ENCODE measurements at places on chromosomes 1 and 21. TPM values are rescaled to one million over a fixed set of nuclear protein-coding genes. Genes with fewer than 3 reads are reported as not detected.

KPRP gene
- polyA plus RNA-seq: not detected

SERINC2 gene
- polyA plus RNA-seq: 0.18 TPM

EXTL1 gene
- not detected for polyA plus RNA-seq

GFI1 gene
- polyA plus RNA-seq: 7.8 TPM

CA6 gene
- 0.35 TPM for polyA plus RNA-seq

TEX38 gene
- not detected for polyA plus RNA-seq

AMY1B gene
- polyA plus RNA-seq: not detected

ZSWIM5 gene
- 0.69 TPM for polyA plus RNA-seq

GRCh38 chr21:37787456-37787855 is 128.8 kb downstream of the KCNJ6 start:
- no peak for DNase-seq

DNA sequence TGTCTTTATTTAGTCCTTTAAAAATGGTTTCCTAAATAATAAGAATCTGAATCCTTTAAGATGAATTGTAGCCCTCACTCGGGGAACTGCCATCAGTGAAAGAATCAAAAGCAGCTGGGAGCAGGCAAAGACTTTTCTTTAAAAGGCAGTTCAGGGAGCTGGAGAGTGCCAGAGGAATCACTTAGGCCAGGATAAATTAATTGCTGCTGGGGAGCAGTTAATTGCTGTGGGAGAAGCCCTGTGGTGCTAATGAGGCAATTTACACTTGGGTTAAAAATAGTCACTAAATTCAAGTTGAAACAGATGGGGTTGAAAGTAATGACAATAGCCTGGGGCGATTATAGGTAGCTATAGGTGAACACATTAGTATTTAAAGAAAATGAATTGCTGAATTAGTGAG is 38.7 kb upstream of the COL24A1 start:
- DNase-seq: no peak

- DNase-seq: no peak
These were observed 11.2 kb downstream of the CFHR2 start for GRCh38 chr1:196954778-196955177.

DNA sequence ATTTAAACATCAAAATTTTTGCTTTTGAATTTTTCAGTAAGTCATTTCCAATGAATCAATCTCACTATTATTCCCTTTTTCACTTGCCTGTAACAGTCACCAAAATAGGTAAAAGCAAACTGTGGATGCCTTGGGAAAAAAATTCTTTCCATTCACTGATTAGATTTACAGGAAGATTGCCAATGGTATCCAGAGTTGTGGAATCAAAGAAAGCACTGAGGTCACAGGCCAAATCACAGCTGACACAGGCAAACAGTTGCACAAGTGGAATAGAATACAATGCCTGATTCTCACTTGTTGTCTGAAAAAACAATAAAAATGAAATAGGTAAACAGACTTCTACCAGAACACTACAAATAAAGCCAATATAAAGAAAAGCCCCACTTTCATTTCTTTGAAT is 48.4 kb downstream of the LTN1 start:
- DNase-seq: no peak

DNA sequence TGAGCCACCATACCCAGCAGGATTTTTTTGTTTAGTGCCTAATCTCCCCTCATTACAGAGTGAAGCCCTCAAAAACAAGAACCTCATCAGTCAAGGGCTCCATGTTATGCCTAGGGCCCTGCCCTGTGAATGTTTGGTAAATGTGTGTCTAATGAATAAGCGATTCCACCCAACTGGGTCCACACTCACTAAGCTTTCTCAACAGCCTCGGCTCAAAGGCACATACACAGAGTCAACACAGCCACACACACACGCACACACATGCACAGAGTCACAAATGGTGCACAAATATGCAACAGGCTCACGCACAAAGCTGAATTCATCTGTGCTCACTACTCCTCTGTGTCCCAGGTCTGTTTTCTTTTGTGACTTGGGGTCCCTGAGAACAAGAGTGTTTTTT is 11.7 kb upstream of the SYNC start:
- DNase-seq: no peak

DNA sequence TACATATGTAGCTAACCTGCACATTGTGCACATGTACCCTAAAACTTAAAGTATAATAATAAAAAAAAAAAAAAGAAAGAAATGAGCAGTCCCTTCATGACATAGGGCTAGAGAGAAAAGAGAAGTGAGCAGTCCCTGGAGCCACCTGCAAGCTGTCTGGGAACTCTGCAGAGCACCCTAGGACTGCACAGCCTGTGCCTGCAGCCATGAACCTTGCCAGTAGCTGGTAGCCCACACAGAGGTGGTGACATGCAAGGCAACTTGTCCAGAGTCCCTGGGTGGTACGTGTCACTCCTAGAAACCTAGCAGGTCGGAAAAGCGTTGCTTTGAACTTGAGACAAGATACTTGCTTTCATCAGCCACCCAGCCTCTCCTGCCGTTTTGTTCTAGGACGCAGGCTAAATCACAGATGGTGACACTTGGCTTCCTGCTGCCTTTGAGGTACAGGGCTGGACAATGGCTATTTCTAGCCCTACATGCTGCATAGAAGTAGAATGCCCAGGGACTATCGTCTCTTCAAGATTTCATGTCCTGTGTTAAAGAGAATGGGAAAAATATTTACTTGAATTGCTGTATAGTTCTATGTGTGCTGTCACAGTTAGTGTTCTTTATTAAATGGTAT is 260.9 kb downstream of the LTN1 start:
- DNase-seq: no peak

GRCh38 chr1:81582467-81582986 is 218.2 kb upstream of the ADGRL2 start:
- no peak for DNase-seq

DNA sequence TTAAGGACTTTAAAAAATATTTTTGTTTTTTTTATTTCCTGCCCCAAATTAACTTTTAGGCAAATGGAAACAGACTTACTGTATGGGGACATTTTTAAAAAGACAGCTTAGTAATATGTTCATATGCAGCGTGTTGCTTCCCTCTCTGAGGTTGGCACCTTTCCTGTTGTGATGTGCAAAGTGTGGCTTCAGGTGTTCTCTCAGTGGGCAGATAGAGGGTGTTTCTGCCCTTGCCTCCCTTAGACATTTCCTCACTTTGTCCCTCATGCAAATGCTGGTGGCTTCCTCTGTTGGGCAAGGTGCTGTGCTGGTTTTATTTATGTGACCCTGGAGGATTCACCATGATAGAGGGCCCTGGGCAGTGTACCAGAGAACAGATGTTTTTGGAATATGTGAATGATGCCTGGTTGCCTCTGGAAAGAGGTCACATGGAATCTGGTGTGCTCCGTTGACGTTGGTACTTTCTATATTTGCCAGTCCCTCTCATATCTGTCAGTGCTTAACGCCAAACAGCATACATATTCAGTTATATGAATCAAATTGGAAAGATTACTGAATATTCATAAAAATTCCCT is 123.5 kb downstream of the PATJ start:
- DNase-seq: no peak

GRCh38 chr1:43069461-43070050 is 102.5 kb downstream of the EBNA1BP2 start:
- DNase-seq: no peak

GRCh38 chr1:100396651-100397050 is 44.3 kb downstream of the CDC14A start:
- DNase-seq: no peak

DNA sequence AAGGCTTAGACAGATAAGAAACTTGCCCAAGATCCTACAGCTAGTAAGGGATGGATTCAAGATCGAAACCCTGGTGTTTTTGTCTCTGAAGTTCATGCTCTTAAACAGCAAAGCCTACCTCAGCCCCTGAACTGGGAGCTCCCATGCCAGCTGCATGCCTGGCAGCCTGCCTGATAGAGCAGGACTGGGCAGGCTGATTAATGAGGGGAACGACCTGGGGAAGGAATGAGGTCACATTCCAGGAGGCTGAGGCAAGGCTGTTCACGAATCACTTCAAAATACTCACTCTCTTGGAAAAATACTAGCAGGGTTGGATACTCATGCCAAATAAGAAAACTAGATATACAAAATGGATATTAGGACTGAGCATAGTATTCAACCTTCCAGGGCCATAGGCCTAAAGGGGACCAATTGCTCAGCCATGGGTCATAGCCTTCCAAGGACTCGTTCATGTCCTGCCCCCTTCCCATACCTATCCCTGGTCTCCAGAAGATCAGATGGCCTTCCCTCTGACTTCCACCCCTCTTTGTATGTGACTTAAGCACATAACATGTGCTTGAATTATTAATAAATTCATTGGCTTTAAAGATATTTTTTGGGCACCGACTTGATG is 15.6 kb upstream of the TACSTD2 start:
- DNase-seq: no peak

DNA sequence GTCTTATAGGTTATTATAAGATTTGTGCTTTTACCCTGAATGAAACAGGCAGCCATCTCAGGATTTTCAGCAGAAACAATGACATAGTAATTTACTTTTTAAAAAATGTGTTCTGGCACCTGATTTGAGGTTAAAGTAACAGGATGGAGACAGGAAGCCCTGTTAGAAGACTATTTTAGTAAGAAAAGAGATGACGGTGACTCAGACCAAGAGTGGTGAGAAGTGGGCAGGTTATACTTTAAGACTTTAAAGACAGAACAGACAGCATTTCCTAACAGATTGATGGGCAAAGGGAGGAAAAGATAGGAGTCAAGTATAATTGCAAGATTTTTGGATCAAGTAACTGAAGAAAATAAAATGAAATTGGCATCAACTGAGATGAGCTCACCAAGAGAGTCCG is 436.8 kb upstream of the NR5A2 start:
- no peak for DNase-seq

DNA sequence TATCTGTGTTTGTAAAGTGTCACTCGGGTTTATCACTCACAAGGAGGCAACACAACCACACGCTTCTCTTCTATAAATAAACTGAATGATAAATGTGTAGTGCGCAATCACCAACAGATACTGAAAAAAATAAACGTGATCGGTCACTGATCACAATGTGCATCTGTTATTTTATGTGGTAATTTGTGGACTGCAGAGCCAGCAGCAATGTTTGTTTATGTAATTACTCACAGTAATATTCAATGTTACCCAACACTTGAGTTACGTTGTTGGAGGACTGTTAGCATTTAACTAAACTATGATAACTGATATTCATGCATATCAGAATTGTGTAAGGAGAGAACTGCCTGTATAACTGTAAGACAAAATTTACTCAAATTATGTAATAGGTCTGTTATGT is 129.6 kb downstream of the USH2A start:
- DNase-seq: no peak

GRCh38 chr1:246398126-246398813 is 108.8 kb downstream of the SMYD3 start:
- DNase-seq: no peak

- DNase-seq: no peak
These were observed 1.4 kb downstream of the PINK1 start for GRCh38 chr1:20634594-20635084.

DNA sequence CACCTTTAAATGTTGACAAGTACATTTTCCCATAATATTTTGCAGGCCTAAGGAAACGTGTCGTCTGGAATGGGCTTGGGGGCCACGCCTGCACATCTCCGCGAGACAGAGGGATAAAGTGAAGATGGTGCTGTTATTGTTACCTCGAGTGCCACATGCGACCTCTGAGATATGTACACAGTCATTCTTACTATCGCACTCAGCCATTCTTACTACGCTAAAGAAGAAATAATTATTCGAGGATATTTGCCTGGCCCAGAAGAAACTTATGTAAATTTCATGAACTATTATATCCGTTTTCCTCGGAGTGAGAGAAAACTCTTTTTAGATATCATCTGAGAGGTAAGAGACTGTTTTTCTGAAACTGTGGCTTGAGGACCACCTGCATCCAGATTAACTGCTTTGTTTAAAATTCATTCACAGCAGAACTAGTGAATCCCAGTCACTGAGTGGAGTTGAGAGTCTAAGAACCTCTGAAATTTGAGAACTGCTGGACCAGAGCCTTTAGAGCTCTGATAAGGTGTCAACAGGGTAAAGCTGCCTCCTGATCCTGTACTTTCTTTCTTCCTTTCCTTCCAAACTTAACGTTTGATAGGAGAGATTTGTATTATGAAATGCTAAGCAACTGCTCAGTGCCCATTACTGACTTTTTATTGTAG is 811 bp downstream of the EXO1 start:
- no peak for DNase-seq

DNA sequence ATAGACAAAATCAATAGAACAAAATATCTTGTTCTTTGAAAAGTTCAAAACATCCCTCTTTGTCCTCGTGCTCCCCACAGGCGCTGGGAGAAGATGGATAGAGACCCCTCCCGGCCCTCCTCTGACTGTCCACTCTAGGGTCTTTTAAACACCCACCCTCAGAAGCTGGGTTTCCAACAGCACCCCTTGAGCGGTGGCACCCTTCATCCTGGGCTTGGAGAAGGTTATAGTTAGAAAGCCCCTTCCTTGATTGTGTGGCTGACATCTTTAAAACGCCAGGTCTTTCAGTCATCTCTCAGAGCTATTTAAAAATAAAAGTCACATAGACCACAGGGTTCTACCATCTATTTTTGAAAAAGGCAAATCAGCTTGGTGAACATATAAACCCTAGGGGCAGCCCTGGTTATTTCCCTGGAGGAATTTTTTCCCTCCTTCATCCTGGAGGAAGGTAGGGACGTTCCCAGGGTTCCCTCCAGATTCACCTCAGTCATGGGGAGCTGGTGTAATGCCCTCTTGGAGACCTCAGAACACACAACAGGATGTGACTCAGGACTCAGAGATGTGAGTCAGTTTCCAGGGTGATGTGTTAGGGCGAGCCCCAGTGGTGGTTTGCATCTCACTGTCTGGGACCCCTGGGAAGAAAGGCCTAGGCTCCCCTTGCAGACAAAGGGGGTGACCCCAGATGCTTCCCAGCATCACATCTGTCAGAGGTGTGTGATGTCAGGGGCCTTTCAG is 138.5 kb downstream of the CLIC6 start:
- DNase-seq: peak; percentile 24

DNA sequence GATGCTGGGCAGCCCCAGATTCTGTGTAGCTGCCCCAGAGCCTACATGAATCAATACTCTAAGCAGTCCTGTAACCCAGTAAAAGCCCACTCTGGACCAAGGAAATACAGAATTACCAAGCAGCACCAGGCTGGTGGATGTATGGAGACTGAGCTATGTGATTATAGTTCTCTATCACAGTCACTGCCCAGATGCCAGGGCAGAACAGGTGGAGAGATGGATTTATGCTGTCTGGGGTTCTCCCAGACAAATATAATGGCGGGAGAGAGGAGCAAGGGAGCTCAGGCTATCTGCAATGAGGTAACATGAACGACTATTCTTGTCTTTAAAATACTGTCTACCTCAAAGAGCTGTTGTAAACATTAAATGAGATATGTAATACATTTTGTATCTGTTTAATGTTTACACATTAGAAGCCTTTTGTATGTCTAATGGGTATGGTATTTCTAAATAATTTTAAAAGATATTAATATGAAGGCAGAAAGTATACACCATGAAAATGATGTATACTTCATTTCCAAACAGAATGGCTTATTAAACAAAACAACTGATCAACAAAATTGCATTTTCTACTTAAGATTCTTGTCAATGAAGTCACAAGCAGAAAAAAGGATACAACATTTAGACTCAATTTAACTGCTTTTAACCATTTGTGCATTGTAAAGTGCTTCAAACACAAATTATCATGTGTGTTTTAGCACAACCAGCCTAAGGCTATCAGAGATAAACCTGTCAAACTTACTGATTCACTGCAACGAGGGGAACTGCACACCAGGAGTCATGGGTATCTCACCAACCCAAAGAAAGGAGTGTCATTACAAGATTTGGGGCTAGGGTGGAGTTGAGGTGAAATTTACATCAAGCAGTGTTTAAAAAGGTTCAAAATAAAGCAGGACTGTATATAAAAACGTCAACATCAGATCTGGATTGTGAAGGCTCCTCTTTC is 3.0 kb downstream of the SDE2 start:
- no peak for DNase-seq

GRCh38 chr21:37450445-37450941 is 83.9 kb downstream of the DYRK1A start:
- no peak for DNase-seq
